ENCODE measurements at places on chromosomes 4 and X.

DNA sequence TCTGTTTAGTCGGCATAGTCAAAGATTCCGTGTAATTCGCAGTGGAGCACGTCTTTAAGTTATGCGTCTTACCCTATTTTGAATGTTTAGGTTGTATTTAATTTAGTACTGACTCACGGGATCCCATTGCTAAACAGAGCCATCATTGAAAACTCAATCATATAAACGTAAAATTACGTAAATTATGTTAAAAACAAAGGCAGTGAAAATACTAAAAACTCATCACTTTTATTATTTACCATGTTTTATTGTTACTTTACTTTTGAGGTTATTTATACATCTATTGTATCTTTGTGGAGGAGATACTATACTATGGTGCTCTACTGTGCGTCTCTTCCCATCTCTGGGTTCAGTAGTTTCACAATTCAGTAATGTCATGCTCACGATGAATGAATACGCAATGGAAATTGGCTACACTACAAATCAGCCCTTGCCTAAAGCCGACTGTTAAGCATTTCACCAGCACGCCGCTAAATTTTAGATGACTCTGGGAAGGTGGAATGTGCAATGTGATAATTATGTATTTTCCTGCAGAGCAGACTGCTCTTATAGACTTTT, 944 bp downstream of the FUNDC2 start:
- peak; percentile 71 for DNase-seq

DNA sequence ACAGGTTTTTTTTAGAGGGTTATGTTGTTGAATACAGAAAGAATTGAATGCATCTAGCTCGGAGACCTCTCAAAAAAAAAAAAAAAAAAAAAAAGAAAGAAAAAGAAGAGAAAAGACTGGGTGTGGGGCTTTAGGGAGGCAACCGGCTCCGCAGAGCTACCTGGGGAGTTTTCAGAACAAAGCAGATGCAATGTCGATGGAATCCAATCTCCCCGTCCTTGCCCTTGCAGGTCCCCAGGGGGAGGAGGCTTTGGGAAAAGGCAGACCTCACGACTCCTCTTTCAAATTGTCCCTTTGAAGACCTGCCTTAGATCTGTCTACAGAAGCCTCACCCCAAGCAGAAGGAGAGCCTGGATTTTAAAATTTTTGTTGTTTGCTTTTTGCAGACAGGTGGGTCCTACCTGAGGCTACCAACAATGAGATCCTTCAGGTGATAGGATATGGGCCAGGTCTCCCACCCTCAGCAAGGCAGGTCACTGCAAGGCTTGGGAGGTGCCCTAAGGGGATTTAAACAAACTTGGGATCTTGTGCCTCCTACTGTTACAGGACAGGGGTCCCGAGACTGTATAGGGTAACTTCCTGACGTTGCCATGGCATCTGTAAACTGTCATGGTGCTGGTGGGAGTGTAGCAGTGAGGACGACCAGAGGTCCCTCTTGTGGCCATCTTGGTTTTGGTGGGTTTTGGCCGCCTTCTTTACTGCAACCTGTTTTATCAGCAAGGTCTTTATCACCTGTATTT, 75.2 kb upstream of the PRKX start:
- DNase-seq, result no peak

- DNase-seq, result no peak
Observed at GRCh38 chr4:170190265-170190664, 100.5 kb upstream of the AADAT start.

GRCh38 chr4:26819026-26819425, 41.6 kb upstream of the STIM2 start:
- DNase-seq, result no peak

DNA sequence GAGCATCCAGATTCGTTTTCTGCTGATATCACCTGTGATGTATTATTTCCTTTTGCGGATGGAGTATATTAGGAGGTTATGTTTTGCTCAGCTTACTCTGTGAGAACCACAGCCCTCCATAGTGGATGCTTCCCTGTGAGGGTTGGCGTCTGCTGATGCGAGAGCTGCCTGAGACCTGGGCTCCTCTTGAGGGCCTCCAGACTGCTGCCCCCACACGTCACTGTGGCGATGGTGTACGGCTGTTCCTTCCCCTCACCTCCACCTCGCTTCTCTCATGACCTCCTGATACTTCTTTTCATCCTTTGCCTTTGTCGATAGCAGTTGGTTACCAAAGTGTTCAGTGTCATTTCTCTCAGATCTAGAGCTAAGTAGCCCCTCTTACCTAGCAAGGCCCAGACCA, 71.7 kb downstream of the TNIP2 start:
- DNase-seq, result no peak

GRCh38 chr4:89657931-89658700, 178.8 kb downstream of the SNCA start:
- peak; percentile 21 for DNase-seq

DNA sequence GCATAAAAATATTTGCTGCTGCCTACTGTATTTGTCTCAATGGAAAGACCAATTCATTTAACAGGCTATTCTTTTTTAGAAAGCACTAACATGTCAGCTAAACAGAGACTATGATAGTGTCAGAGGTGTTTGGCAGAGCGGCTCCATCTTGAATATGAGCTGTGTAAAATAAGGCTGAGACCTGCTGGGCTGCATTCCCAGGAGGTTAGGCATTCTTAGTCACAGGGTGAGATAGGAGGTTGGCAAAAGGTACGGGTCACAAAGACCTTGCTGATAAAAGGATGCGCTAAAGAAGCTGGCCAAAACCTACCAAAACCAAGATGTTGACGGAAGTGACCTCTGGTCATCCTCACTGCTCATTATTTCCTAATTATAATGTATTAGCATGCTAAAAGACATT, 41.8 kb downstream of the NPY5R start:
- DNase-seq, result no peak

DNA sequence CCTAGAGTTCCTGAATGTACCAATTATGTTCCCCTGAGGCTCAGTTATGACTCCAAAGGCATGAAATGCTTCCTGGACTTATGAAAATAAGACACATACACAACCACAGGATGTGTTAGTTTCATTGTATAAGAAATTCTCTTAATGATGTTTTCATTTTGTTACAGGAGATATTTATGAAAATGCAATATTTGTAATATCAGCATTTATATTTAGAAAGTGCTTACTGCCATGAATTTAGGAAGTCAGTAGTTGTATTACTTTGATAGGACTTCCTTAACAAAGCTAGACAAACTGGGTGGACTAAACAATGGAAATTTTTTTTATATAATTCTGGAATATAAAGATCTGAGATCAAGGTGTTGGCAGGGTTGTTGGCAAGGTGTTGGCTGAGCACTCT, 572.1 kb upstream of the IGFBP7 start:
- no peak for DNase-seq

DNA sequence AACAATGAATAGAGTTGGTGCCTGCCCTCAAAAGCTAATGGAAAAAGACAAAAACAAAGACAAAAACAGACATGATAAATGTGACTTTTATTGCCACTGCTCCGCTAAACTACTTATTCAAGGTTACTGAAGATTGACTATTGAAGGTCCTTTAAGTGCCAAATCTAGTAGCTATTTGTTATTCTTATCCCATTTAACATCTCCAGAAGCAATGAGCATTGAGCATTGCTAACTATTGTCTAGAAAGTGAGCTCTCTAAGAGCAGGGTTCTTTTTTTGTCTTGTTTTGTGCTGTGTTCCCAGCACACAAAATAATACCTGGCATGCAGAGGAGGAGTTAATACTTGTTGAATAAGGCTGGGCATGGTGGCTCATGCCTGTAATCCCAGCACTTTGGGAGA, 95.4 kb upstream of the SFRP2 start:
- no peak for DNase-seq

DNA sequence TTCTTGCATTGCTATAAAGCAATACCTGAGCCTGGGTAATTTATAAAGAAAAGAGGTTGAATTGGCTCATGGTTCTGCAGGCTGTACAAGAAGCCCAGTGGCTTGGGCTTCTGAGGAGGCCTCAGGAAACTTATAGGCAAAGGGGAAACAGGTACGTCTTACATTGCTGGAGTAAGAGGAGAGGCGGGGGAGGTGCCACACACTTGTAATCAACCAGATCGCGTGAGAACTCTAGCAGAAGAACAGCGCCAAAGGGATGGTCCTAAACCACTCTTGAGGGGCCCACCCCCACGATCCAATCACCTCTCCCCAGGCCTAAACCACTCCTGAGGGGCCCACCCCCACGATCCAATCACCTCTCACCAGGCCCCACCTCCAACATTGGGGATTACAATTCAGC, 50.6 kb upstream of the SHOX start:
- no peak for DNase-seq

- no peak for DNase-seq
Observed at GRCh38 chr4:175953960-175954521, 111.6 kb upstream of the WDR17 start.

- no peak for DNase-seq
Observed at GRCh38 chrX:100356351-100356896, 53.6 kb downstream of the PCDH19 start.

- no peak for DNase-seq
Observed at GRCh38 chrX:14884714-14885113, 11.5 kb downstream of the MOSPD2 start.

GRCh38 chrX:23844502-23845138, 61.6 kb downstream of the SAT1 start:
- DNase-seq, result peak; percentile 1

- DNase-seq, result no peak
Observed at GRCh38 chr4:997375-998071, 4.3 kb upstream of the SLC26A1 start.

DNA sequence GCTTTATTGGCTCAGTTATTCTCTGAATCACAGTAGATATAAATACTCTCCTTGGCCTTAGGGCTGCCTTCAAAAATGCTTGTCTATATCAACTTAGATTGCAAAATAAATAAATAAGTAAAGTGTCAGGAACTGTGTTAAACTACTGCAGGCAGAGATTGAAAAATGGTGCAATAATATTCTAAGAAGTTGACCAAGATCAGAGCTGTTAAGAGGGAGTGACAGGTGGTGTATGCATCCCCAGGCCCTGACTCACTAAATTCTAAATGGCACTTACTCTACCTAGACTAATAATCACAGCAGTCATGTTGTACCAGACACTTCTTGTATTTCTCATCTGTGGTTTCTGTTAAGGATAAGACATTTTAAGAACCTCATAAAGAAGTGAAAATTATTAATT, 235.1 kb upstream of the SPOCK3 start:
- DNase-seq, result no peak

GRCh38 chrX:51151734-51152133, 180.9 kb upstream of the NUDT10 start:
- no peak for DNase-seq

GRCh38 chr4:93201471-93202096, 627.0 kb upstream of the ATOH1 start:
- no peak for DNase-seq

- DNase-seq, result peak; percentile 62
Observed at GRCh38 chr4:10063544-10064300, 42.4 kb upstream of the SLC2A9 start.

GRCh38 chrX:53320543-53321229, 39.3 kb upstream of the IQSEC2 start:
- no peak for DNase-seq

GRCh38 chr4:30904588-30904987, 184.4 kb downstream of the PCDH7 start:
- no peak for DNase-seq
